ENCODE measurements at places on chromosomes 13 and 19.

DNA sequence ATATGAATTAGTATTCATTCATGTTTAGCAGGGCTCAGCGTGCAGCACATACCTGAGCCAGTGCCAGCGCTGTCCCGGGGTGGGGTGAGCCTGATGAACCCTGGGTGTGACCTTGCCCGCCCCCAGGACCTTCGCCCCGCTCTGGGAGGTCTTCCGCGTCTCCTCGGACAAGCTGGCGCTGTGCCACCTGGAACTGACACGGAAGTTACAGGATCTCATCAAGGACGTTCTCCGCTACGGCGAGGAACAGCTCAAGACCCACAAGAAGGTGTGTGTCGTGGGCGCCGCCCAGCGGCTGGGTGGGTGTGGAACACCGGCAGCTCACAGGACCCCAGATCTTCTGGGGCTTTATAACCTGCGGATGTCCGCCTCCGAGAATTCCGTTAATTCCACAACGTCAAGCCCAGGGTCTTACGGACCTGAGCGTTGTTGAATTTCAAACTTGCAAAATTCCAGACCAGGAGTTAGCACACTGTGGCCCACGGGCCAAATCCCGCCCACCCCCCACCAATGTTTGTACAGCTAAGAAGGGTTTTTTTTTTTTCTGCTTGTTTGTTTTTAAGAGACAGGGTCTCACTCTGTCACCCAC, 15.4 kb downstream of the FCHO1 start:
- peak; percentile 90 for DNase-seq

- peak; percentile 59 for DNase-seq
Observed at GRCh38 chr13:29993716-29994488, 143.5 kb upstream of the UBL3 start.

DNA sequence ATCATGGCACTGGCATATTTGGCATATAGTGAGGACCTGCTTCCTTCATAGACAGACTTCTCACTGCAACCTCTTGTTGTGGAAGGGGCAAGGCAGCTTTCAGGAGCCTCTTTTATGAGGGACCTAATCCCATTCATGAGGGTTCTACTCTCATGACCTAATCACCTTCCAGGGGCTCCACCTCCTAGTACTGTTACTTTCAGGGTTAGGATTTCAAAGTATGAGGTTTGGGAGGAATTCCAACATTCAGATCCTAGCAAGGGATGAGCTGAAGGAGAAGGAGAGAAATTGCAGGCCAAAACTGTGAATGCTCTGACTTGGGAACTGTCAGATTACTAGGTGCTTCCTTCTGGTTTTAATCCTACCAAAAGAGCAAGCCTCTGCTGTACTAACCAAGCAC, 87.8 kb downstream of the LMO7 start:
- DNase-seq: no peak

GRCh38 chr13:29929062-29929847, 78.8 kb upstream of the UBL3 start:
- DNase-seq: no peak

- DNase-seq: no peak
Observed at GRCh38 chr13:49664606-49665005, 26.7 kb downstream of the EBPL start.

GRCh38 chr19:19409205-19409604, 3.7 kb downstream of the GATAD2A start:
- peak; percentile 78 for DNase-seq

DNA sequence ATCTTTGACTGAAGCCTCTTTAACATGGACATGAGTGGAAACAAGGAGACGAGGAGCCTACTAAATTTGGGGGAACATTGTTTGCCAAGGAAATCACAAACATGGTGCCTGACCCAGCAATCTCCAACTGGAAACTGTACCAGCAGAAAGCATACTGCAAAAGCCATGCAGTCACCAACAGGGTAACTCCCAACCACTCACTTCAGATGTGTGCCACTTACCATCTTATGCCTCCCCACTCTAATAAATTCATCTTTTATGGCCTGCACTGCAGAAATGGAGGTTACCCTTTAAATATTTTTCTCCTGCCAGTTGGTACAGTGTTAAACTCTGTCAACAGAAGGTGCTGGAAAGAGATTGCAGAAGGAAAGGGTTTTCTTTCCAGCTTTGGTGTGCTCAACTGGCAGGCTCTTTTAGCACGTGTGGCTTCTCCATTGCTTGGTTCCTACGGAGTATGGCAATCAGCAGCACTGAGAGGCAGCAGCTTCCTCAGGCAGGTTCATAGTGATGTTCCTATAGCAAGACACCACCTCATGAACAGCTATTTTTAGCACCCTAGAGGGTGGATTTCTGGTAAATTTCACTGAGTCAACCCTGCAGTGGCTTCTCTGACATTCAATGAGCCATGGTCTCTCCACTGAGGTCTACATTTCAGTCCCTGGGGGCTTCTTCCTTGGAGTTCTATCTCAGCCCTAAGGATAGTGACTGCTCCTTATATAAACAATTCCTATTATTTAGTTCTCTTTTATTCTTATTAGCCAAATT, 21.4 kb downstream of the MIR17HG start:
- no peak for DNase-seq

- DNase-seq: peak; percentile 84
Observed at GRCh38 chr19:35518313-35518712, 4.9 kb upstream of the DMKN start.

GRCh38 chr19:645912-646778, 6.5 kb downstream of the FGF22 start:
- DNase-seq: no peak

DNA sequence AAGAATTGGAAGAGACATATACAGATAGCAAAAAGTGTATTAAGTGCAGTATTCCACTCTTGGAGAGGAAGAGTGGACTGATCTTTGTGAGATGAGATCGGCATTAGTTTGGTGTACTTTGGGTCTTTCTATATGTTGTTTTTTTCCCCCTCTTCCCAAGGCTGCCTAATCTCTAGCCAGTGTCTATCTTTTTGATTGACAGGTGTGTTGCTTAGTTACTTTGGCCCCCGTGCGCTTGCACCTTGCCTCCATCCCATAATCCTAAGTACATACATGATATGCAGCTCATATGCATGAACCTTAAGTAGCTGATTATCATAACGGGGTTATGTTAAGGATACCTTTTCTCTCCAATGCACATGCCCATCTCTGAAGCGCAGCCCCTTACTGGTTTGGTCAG, 4.3 kb upstream of the SLC7A10 start:
- DNase-seq: no peak

DNA sequence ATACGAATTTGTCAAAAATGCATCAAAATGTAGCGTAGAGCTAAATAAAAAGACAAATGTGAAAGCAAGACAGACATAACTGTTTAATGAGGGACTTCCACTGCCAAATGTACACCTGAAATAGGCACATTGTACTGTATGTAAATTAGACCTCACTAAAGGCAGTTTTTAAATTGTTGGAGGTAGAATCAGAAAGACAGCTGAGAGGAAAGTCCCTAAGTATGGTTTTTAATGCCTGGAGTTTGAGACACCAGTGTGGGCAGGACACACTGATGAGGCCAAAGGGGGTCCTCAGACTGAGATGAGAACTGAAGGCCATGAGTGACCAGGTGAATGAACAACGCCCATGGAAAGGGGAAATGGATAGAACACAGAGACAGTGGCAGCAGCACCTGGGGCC, 22.9 kb downstream of the MED26 start:
- DNase-seq: no peak

GRCh38 chr19:31297991-31298390, 51.2 kb downstream of the TSHZ3 start:
- DNase-seq: no peak

GRCh38 chr13:38381890-38382289, 32.2 kb downstream of the UFM1 start:
- DNase-seq: no peak

DNA sequence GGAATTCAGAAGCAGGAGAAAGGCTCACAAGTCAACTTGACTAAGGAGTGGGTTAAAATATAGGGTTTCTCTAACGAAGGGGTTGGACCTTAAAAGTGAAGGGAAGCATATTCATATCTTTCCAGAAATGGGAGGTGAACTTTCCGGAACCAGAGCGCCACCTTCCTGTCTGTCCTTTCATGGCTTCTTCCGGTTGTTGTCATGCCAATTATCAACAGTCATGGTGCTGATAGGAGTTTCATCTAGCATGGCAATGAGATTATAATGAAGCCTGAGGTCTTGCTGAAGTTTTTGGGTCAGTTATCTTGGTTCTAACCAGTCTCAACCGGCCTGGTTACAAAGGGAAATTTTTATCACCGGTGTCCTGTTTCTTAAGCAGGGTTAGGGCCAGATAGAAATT, 162.9 kb upstream of the NBEA start:
- DNase-seq: no peak
